Stimulated activated CD8-positive, alpha-beta memory T cell treated with anti-CD3 and anti-CD28 coated beads, Interleukin-4, amount 100 ng/mL, for 48 hours (primary cell): ENCODE measurements at places on chromosomes 5 and 9.

GRCh38 chr9:35681341-35682002, 7.7 kb downstream of the CA9 start:
- no peak for DNase-seq

GRCh38 chr5:43192558-43193180, 644 bp downstream of the NIM1K start:
- peak; percentile 50 for DNase-seq

DNA sequence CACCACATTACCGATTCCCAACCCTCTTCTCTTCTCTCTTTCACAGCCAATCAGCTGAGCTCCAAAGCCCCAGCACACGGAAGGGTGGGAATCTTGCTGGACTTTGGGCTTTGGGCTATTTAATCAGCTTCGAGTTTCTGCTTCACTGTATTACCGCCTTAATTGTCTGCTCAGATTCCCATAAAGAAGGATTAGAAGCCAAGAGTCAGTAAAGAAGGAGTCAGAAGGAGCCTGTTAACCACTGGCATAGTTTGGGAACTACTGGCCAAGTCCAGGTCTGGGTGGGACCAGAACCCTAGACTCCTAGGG, 4.4 kb downstream of the SPRY4 start:
- no peak for DNase-seq

- DNase-seq, result no peak
Observed at GRCh38 chr5:149006426-149006825, 56.4 kb downstream of the SH3TC2 start.

DNA sequence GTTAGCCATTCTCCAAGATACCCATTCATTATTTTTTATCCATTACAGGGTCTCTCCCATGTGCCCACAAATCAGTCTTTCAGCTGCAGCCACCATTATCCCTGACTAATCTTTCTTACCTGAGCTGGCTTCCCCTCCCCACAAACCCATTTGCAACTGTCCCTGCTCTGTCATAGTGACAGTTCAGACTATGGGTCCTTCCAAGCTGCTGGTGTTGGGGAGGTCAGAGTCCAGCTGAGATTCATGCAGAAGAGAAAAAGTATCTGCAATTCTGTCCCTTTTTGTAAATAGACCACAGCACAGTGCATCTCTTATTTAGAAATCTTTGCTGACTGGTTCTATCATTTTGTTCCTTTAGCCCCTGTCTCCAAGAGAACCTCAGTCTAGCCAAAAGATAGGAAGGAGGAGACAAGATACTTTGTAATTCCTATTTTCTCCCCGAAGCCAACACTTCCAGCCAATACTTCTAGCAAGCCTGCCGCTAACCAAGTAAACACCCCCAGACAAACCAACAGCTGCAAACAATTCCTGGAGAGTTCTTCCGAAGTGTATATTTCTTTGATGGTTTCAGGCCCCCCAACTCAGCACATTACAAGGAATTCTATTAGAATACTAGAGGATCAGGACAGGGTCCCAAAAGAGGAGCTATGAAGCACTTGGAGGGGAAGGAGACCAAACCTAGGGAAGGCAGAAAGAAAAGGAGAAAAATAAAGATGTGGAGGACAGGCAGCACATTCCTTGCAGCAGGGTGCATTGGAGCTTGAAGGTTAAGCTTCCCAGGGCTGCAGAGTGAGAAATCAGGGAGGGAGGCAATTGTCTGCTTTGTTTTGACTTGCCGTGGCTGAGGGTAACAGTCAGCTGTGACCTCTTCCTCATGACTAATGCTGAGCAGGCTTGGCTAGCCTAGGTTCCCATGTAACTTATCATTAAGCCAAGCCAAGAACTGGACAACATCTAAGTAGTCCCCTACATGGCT, 148.5 kb downstream of the SGCD start:
- no peak for DNase-seq

DNA sequence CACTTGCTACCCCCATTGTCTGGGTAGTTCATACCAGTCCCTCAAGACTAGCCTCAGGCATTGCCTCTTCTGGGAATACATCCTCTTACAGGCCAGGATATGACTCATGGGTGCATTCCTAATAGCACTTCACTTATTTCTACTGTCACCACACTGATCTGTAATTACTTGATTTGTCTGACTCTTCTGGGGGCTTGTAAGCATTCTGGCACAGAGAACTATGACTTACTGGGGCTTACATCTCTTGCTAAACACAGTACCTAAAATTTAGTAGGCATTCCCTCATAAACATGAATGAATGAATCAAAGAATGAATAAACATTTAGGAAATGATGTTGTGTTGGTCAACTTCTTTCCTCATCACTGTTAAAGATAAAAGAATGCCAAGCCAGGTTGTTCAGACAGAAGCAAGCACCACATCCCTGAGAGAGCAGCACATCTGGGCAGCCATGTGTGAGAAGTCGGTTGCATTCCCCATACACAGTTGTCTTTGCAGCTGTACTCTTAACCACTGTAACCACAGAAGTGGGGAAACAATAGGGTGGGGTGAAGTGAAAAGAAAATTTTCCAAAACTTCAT, 27.6 kb downstream of the IL7R start:
- no peak for DNase-seq

- DNase-seq, result no peak
Observed at GRCh38 chr9:127307802-127308201, 43.2 kb downstream of the GARNL3 start.

DNA sequence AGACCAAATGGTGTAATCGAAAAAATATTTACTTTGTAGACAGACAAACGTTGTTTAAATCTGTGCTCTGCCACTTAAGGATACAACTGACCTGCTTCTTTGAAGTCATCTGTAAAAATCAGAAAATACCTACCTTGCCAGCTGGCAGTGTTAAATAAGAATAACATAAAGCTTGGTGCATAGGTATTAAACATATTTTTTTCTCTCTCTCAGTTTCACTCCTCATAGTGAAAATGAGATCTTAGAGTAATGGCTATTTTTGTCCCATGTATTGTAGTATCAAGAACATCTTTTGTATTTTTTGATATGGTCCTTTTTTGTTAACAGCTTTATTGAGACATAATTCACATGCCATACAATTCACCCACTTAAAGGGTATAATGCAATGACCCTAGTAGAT, 17.9 kb upstream of the RANBP17 start:
- no peak for DNase-seq

- DNase-seq, result no peak
Observed at GRCh38 chr9:91089405-91090129, 272.2 kb downstream of the AUH start.

- no peak for DNase-seq
Observed at GRCh38 chr9:110064803-110065202, 143.2 kb downstream of the C9orf152 start.

DNA sequence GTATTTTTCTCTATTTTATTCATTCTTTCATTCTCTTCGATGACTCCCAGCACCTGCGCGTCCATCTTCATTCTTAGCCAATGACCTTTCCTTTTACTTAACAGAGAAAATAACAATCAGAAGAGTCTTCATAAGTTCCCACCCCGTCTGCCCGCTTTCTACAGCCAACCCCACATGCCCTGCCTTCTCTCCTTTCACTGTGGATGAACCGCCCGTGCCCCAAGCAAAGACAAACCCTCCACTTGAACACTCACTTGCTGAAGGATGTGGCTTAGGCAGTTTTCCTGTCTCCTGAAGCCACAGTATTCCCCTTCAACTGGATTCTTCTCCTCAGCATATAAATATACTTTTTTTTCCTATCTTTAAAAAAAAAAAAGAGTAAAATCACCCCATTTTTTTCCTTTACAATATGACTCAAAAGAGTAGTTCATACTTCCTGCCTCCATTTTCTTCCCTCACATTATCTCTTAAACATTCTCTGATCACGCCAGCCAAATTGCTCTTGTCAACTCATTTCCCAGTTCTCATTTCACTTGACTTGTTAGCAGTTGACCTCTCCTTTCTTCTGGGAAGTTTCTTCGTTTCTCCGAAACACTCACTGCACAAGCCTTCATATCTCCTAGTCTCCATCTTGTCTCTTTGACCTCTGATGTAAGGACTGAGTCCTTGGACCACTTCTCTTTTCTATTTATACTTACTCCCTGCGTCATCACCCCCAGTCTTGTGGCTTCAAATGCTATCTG, 11.1 kb downstream of the NIPSNAP3B start:
- DNase-seq, result no peak

DNA sequence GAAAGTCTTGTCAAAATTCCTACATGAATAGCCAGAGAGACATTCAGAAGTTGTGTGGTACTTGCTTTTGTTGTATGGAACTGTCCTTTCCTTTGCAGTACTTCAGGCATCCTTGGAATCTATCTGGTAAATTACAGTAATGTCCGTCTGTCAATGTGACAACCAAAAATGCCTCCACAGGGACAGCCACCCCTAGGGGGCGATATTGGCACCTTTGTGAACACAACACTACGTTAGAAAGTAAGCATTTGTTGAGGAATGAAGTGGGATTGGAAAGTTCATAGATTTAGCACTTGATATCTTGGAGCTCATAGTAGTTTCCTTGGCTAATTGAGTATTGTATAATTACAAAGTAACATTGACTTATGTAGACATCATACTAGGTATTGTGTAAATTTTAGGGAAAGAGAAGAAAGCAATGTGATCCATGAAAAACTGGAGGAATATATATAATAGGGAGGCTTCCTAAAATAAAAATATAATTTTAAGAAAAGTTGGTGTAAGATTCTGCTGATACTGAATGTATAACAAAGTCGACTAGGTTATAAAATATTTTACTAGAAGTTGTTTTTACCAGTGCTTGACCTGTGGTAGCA, 32.7 kb downstream of the TMEFF1 start:
- DNase-seq, result peak; percentile 93

DNA sequence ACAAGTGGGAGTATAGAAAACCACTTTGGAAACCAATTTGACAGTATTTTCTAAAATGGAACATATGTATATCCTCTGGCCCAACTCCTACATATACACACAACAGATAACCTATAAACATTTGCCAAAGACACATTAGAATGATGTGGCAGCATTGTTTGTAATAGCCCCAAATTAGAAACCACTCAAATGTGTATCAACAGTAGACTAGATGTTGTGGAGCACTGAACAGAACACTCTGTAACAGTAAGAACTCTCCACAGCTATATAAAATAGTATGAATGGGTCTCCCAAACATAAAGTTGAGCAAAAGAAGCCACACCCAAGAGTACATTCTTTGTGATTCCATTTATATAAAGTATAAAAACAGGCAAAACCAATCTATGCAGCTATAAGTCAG, 6.1 kb downstream of the ZNF622 start:
- no peak for DNase-seq

DNA sequence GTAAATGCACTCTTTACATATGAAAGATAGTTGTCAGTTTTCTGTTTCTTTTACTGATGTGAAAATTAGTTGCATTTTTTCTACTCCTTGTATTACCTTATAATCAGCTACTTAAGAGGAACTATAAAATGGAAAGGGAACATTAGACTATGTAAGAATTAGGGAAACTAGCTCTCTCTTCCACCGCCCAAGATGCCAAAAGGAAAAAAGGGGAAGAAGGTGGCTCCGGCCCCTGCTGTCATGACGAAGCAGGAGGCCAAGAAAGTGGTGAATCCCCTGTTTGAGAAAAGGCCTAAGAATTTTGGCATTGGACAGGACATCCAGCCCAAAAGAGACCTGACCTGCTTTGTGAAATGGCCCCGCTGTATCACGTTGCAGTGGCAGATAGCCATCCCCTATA, 15.2 kb upstream of the HOMER1 start:
- DNase-seq, result no peak

DNA sequence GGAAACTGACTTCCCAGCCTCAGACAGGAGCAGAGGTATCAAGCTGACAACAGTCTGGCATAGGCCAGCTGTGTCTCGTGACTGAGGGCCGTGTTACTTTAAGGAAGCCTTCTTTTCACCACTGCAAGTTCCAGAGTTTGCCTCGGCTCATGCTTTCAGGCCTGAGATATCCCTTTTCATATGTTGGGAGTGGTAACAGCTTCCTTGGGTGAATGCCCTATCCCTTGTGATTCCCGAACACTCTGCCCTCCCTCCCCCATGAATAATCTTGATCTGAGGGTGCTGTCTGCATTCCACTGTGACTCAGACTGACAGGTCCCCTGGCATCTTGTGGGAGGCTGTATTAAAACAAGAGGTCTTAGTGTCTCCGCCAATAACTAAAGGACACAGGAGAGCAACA, 49.7 kb upstream of the ARL15 start:
- DNase-seq, result no peak

GRCh38 chr9:71895955-71896354, 15.0 kb downstream of the ABHD17B start:
- no peak for DNase-seq

DNA sequence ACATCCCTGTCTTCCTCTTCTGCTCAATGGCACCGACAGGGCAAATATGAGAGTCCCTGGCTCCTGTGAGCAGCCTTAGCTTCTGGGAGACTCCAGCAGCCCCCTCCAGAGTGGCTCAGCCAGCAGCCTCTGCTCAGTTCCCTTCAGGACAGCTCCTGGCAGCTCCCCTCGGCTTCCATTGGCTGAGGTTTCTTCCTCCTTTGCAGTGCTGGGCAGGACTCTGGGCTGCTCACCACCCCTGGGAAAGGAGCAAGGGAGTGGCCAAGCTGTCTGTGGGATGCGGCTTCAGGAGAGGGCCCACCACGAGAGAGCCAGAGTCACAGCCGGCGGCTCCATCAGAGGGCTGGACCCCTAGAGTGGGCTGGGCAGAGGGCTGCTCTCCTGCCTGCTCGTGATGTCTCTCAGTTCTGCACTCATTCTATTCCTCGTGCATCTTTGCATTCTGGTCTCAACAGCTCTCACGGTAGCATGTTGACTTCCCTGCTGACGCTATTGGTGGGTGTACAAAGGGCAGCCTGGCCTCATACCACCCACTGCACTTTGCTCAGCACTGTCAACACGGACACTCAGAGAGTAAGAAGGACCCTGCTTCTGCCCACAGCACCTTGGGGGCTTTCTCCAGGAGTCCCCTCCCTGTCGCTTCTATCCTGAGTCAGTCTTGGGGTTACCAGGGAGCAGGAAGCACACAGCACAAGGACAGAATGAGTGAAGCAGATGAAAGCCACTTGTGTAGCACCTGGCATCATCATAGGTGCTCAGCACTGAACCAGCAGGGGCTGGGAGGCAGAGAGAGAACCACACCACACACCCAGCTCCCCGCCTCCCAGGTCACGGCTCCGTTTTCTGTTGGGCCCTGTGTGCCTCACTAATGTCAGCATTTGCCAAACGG, 80.9 kb upstream of the ALDH1B1 start:
- DNase-seq, result no peak

DNA sequence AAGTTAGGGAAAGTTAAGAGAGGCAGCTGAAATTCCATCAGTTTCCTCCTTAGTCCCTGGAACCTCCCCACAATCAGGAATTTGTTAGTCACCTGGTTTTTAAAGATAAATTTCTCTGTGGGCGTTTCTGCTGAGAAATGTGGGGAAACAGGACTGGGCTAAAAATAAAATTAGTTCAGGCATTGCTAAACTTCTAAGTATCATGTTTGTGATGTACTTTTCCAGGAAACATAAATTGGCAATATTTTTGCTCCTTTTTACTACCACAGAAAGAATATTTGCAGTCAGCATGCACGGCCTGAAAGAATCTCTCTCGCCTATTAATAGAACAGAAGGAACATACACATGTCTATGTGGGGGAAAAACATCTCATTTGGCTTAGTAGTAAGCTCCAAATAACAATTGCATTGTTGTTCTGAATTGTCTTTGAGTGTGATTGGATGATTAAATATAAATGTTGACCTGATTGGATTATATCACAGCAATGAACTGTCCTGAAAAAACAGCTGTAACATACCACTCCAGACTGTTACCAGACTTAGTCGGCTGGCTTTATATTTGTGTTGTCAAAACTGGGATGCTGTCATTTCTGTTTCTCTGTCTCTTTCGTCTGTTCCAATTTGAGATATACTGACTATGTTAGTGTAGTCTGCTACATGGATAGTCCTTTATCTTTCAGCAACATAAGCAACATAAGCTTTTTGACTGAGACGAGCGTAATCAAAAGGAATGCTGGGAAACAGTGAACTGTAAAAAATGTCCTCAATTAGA, 12.9 kb downstream of the TJP2 start:
- DNase-seq, result no peak
